ENCODE measurements at places on chromosomes 12 and 14. TPM values are rescaled to one million over a fixed set of nuclear protein-coding genes. Genes with fewer than 3 reads are reported as not detected.

The NFE2 gene
- total RNA-seq: not detected

The KLHL33 gene
- 1.4 TPM for total RNA-seq

The PTGES3 gene
- total RNA-seq: 133 TPM

The IL22 gene
- not detected for total RNA-seq

The CD163 gene
- 230 TPM for total RNA-seq

The SLC25A21 gene
- total RNA-seq: 1.5 TPM

The LTB4R2 gene
- total RNA-seq: 2.5 TPM

The ALDH1L2 gene
- 4.6 TPM for total RNA-seq

- peak; percentile 54 for DNase-seq
- H3K4me3 ChIP-seq: no peak overlapping the region
- peak overlapping the region; percentile 54 for H3K27ac ChIP-seq
- H3K27me3 ChIP-seq: no peaks in the 10 kb centered on the region
- peaks cover 8% of the 10 kb centered on the region for H3K36me3 ChIP-seq
- H3K4me1 ChIP-seq: peaks cover 43% of the 10 kb centered on the region
Measured at GRCh38 chr12:113239288-113239771, 18.1 kb downstream of the TPCN1 start.

DNA sequence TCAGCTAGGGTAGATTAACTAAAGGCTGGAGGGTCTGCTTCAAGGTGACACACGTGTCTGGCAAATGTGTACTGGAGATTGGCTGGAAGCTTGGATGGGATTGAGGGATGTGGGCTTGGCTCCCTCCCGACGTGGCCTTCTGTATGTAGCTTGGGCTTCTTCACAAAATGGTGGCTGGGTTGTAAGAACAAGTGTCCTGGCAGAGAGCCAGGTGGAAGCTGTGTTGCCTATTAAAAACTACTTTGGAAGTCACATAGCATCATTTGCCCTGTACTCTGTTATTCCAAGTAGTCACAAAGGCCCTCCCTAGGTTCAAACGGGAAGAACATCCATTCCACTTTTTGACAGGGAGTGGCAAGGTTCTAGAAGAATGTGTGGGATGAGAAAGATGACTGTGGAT, 174.1 kb upstream of the PRICKLE1 start:
- H3K4me3 ChIP-seq: no peak overlapping the region
- H3K36me3 ChIP-seq: no peaks in the 10 kb centered on the region
- no peak for DNase-seq

DNA sequence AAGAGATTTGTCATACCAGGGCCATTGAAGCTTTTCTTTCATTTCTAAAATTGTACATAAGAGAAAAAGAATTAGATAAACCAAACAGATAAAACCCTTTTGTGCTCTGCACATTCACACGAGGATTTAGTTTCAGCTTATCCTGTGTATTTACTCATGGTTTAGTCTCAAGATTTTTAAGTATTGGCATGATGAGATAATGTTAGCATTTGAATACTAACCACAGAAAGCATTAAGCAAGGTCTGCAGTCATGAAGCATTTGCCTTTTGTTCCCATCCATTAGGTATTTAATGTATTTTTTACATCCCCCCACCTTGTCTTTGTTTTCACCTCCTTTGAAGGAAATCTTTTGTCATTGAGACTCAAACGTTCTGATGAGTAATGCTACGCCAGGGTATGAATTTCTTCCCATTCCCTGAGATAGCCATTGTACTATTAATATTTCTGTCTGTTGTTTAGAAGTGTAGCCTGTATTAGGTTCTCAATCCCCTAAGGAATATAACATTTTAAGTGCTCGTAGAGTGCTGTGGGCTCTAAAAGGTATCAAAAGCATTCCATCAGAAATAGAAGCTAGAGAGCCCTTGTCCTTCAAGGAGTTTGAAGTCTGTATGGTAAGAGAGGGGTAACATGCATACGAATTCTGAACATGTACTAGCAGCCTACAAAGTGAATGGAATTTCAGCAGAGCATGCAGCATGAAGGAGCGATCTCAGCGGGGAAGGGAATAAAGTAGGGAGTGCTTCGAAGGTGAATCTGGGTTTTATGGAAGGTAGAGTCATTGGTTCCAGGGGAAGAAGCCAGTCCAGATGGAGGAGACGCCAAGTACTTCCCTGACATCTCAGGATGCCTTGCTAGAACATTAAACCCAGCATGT, 22.3 kb downstream of the CRADD start:
- no peaks in the 10 kb centered on the region for H3K27me3 ChIP-seq
- peak overlapping the region; percentile 13 for H3K27ac ChIP-seq
- H3K36me3 ChIP-seq: no peaks in the 10 kb centered on the region
- H3K4me1 ChIP-seq: peaks cover 48% of the 10 kb centered on the region
- H3K4me3 ChIP-seq: no peak overlapping the region
- DNase-seq: no peak

DNA sequence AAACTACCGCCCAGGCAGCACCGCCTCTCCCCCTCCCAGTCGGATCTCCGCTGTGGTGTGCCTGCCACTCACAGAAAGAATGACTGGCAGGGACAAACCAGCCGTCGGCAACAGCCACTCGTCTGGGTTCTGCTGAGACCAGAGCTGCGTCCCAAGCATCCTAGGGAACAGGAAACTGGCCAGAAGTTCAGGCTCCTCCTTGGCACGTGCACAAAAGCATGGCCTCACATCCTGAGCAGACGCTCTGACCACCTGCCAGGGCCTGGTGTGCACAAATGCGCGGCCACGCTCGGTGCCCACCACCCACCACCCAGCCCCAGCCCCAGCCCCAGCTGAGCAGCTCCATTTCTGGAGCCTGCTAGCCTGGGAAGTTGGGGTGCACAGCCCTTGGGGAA, 214.8 kb downstream of the DPF3 start:
- no peak overlapping the region for H3K4me3 ChIP-seq
- no peak overlapping the region for H3K27ac ChIP-seq
- no peak for DNase-seq
- H3K4me1 ChIP-seq: no peaks in the 10 kb centered on the region
- no peaks in the 10 kb centered on the region for H3K27me3 ChIP-seq
- H3K36me3 ChIP-seq: no peaks in the 10 kb centered on the region

DNA sequence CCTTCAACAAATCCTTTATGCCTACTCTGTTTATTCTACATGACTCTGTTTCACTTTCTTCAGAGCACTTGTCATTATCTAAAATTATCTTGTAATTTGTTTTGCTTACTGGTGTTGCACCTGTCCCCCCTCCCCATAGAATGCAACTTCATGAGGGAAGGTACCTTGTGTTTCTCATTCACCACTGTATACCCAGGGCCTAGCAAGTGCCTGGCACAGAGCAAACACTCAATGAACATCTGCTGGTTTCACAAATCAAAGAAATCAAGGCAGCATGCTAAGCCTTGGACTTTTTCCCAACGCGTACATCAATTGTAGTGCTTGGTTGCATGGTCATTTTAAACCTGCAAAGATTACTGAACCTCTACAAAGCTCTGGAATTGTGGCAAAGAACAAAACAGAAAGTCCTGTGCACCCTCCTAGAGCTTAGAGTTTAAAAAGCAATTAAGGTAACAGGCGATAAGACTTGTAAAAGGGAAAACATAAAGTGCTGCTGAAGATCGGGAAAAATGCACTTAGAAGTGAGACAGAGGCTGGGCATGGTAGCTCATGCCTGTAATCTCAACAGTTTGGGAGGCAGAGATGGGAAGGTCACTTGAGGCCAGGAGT, 479.1 kb downstream of the MED13L start:
- H3K4me3 ChIP-seq: no peak overlapping the region
- DNase-seq: no peak
- H3K27me3 ChIP-seq: no peaks in the 10 kb centered on the region
- H3K36me3 ChIP-seq: no peaks in the 10 kb centered on the region
- H3K27ac ChIP-seq: no peak overlapping the region

GRCh38 chr12:120010661-120011230, 21.7 kb downstream of the BICDL1 start:
- H3K27ac ChIP-seq: no peak overlapping the region
- no peaks in the 10 kb centered on the region for H3K4me1 ChIP-seq
- DNase-seq: no peak
- peaks cover 5% of the 10 kb centered on the region for H3K27me3 ChIP-seq
- no peaks in the 10 kb centered on the region for H3K36me3 ChIP-seq
- no peak overlapping the region for H3K4me3 ChIP-seq

DNA sequence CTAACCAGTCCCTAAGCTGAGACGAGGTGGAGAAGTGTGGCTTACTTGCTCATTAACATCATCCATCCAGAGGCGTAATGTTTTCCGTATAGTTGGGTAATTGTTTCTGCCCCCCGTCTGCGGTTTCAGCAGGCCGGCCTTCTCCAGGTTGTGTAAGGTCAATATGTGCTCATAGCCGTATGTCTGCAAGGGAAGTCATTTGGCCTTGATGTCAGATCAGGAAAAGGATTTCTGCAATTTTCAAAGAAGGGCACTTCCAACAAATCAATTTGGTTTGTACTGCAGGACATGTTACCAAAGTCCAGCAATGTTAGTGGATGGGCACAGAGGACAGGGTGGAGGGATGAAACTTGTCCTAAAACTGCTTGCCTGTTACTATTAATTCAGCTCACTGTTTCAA, 9.9 kb upstream of the DIABLO start:
- no peaks in the 10 kb centered on the region for H3K4me1 ChIP-seq
- peaks cover 53% of the 10 kb centered on the region for H3K36me3 ChIP-seq
- no peaks in the 10 kb centered on the region for H3K27me3 ChIP-seq
- no peak overlapping the region for H3K27ac ChIP-seq
- no peak for DNase-seq
- no peak overlapping the region for H3K4me3 ChIP-seq

DNA sequence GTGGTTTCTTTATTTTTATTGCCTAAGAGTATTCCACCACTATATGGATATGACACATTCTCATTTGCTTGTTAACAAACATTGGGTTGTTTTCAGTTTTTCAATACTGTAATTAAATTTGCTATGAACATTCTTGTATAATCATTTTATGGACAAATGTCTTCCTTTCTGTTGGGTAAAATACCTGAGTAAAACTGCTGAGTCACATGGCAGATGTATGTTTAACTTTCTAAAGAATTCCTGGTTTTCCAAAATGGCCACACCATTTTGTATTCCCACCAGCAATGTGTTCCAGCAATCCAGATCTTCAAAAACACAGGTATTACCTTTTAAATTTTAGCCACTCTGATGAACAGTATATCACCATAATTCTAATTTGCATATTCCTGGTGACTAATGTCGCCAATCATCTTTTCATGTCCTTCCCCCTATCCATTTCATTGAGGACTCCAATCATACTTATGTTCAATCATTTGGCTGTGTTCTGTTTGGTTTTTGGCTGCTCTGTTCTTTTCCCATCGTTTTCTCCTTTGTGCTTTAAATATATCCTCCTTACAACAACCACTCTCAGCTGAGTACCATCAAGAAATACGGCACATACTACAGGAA, 36.0 kb downstream of the CDK17 start:
- no peak for DNase-seq
- H3K27ac ChIP-seq: peak overlapping the region; percentile 28
- no peaks in the 10 kb centered on the region for H3K27me3 ChIP-seq
- no peaks in the 10 kb centered on the region for H3K36me3 ChIP-seq

DNA sequence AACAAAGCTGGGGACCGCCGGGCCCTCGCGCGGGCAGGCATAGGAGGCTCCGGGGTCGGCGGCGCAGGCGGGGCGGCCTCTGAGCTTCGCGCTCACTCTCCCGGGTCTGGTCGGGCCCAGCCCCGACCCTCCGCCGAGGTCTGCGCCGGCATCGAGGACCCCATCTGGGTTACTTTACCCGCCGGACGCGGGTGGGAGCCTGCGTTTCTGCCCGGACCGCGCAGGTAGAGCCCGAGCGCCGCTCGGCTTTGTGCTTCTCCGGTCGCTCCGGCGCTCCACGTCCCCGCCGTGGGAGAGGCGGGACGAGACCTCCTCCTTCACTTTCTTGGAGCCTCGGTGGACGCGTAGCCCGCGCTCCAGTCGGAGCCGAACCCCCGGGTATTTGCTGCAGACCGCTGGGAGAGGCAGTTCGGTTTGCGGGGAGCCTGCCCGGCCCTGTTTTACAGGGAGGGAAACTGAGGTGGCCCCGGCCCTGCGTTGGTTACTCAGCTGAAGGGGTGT, 63.2 kb downstream of the FBXL14 start:
- no peak for DNase-seq
- H3K27ac ChIP-seq: no peak overlapping the region
- no peaks in the 10 kb centered on the region for H3K4me1 ChIP-seq
- no peaks in the 10 kb centered on the region for H3K36me3 ChIP-seq
- peaks cover 29% of the 10 kb centered on the region for H3K27me3 ChIP-seq

DNA sequence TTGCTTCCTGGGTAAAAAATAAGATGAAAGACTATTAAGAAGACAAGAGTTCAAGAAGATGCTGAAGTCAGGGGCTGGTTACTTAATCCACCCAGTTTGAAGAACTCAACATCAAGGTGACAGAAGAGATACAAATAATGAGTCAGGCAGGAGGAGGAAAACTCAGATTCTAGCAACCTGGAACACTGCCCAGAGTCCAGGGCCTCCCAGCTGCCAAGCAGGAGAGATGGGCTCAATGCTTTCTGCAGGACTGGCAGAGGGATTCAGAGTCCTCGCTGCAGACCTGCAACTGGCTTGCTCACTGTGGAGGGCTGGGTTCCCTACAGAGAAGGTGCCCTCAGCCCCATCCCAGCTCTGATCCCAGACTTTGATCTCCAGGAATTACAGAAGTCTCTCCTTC, 28.6 kb upstream of the CEBPE start:
- H3K4me1 ChIP-seq: no peaks in the 10 kb centered on the region
- no peaks in the 10 kb centered on the region for H3K36me3 ChIP-seq
- no peak overlapping the region for H3K4me3 ChIP-seq
- DNase-seq: no peak
- no peaks in the 10 kb centered on the region for H3K27me3 ChIP-seq
- no peak overlapping the region for H3K27ac ChIP-seq

- H3K36me3 ChIP-seq: no peaks in the 10 kb centered on the region
- no peak overlapping the region for H3K4me3 ChIP-seq
- no peak overlapping the region for H3K27ac ChIP-seq
- DNase-seq: no peak
Measured at GRCh38 chr12:68376901-68377300, 44.7 kb upstream of the MDM1 start.

DNA sequence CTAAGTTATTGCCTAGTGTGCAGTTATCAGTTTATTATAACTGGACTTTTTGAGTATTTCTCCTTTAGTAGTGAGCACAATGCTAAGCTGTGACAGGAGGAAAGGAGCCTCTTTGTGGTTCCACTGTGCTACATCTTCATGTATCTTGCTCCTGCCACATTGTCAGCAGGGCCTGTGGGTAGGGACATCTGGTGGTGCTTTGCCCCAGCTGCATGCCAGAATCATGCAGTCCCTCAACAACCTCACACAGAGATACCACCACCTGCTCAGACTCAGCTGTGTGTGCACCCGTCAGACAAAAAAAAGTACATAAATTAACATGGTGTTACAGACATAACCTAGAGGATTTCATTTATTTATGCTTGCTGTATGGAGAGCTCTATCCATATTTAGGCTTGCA, 51.1 kb downstream of the MIS18BP1 start:
- no peaks in the 10 kb centered on the region for H3K36me3 ChIP-seq
- H3K4me3 ChIP-seq: no peak overlapping the region
- no peaks in the 10 kb centered on the region for H3K4me1 ChIP-seq

GRCh38 chr14:53043027-53043581, 92.3 kb upstream of the FERMT2 start:
- no peaks in the 10 kb centered on the region for H3K4me1 ChIP-seq
- peak overlapping the region; percentile 30 for H3K4me3 ChIP-seq
- H3K27me3 ChIP-seq: no peaks in the 10 kb centered on the region
- H3K36me3 ChIP-seq: peaks cover 7% of the 10 kb centered on the region

- peak; percentile 87 for DNase-seq
- H3K4me3 ChIP-seq: peak overlapping the region; percentile 74
- H3K27me3 ChIP-seq: no peaks in the 10 kb centered on the region
- H3K36me3 ChIP-seq: no peaks in the 10 kb centered on the region
- peak overlapping the region; percentile 99 for H3K27ac ChIP-seq
Measured at GRCh38 chr12:6199531-6200255, 507 bp upstream of the CD9 start.

Data from sigmoid colon (tissue), 7 donors.